Vagina (tissue), 2 donors: ENCODE measurements at places on chromosomes 5 and 9.

GRCh38 chr9:133773889-133774655 lies 35.9 kb upstream of the SARDH start:
- DNase-seq: no peak

DNA sequence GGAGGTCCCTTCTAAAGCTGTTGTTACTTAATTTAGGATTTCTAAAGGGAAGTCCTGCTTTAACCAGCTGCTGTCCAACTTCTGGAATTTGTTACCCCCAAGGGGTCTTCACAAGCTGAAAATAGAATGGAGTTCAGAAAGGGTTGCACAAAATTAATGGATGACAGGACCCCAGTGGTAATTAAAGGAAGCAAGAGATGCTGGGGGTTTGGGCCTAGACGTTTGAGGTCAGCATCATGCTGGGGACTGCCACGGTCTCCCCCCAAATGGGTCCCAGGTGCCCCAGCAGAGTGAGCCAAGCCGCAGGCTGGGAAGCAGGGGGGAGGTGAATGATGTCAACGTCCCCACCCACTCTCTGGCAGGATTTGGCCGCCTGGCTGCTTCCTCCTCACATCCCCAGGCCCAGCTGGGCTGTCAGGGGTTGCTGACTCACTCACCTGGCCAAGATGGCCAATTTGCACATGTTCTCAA lies 97.5 kb upstream of the ARAP3 start:
- no peak for DNase-seq

DNA sequence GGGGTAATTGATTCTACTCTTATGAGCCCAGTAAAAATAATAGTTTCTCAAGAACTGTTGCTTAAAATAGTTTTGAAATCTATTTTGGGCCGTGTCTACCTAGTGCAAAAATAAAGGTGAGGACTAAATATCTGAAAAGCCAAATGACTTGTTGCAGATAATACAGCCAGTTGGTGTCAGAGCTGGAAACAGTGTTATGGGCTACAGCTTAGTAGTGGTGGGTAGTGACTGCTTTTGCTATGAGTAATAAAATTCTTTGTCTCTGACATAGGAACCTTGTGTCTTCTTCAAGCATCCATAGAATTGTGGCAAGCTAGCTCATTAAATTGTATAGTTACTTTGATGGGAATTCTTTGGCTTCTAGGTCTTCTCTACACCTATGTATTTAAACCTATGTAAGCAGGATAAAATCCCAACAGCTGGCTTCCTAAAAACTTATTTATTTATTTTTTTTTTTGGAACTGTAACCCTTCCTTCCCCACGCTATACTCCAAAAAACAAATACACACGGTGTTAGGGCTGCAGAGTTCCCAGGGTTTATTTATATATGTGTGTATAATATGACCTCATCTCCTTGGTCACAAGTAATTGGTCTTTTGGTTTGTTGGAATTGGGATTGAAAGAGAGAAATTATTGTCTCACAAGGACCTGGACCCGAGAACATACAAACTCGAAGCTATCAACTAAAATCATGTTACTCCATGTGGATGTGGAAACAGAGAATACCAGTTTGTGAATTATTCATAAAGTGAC lies 138.0 kb downstream of the NUDT12 start:
- no peak for DNase-seq

GRCh38 chr5:17080361-17080760 lies 137.1 kb upstream of the BASP1 start:
- no peak for DNase-seq

- DNase-seq: no peak
These were observed 22.7 kb downstream of the WHRN start for GRCh38 chr9:114482593-114482992.

DNA sequence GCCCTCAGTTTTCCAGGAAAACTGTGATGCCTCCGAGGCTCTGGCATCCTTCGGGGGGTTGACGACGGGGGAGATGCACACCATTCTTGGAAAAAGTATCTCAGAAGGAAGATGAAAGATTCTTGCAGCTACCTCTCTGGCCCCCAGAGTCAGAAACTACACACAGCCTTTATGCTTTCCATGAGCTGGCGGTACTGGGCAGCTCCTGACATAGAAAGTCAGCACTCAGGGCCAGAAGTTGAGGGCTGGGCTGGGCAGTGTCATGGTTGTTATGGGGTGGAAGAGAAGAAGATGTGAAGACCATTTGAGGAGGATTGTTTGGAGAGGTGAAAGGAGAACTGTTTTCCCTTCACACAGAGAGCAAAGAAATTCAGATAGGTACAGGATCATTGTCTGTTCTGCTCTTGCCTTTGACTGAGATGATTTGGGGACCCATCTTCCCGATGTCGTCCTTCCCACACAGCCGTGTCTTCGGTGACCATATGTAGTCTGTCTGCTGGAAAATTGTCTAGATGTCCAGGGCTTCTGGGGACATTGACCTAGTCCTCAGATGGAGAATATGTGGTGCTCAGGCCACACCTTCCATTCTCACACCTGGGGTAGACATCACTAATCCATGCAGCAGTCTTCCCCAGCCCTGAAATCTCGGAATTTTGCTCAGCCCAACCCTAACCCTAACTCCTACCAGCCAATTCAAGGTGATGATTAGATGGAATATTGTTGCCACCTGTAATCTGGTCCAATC lies 237.1 kb downstream of the CACNA1B start:
- DNase-seq: peak; percentile 47

DNA sequence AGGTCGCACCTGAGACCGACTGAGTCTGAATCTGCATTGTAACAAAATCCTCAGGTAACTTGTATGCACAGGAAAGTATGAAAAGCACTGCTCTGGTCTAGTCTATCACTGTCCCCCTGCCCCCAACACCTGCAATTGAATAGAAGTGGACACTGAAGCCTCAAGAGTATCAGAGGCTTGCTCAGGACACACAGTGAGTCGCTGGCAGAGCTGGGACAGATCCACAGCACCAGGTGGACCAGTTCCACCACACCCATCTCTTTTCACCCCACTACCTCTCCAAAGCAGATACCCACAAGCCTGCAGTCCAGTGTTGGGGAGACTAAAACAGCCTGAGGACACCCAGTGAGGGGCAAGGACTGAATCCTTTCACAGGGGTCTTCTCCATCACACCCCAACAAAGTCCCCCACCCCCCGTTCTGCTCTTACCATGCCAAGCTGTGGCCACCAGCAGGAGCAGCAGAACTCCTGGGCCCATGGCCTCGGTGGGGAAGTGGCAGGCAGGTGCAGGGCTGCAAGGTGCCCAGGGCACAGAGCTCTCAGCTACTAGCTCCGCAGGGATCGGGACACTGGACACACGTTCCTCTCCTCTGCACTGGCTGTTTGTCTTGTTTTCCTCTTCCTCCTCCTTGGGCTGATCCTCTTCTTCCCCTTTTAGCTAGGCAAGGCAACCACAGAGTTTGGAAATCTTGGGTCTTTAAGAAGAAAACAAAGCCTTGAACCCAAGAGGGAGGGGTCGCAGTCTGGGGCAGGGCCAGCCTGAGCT lies at the start of gene CSF1R:
CSF1R (minus strand) TSS at position 605 of the 766 bp plus-strand sequence; CDS start at position 478, 127 bp downstream.
- peak; percentile 70 for DNase-seq

GRCh38 chr5:109063223-109063622 lies 315.5 kb downstream of the FER start:
- no peak for DNase-seq

GRCh38 chr5:172078726-172079345 lies 72.4 kb upstream of the FBXW11 start:
- DNase-seq: no peak

GRCh38 chr5:145948921-145949320 lies 12.5 kb downstream of the SH3RF2 start:
- DNase-seq: no peak

GRCh38 chr9:84990416-84990815 lies 320.9 kb downstream of the NTRK2 start:
- DNase-seq: no peak

DNA sequence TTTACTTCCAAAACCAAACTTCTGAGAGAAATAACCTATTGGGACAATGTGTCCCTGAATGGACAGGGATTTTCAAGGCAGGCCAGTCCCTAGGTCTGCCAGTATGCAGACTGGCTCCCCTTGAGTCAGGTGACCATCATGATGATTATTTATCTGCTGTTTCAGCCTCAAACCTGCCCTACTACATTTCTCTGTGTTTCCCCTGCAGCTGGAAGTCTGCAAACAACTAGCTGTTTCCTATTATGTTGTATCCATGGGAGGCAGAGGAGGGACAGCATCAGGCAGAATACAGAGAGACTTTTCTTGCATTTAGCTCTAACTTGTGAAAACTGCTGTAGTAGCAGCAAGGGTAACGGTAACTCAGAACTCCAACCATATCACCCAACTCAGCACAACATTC lies 36.2 kb upstream of the IFNK start:
- no peak for DNase-seq

DNA sequence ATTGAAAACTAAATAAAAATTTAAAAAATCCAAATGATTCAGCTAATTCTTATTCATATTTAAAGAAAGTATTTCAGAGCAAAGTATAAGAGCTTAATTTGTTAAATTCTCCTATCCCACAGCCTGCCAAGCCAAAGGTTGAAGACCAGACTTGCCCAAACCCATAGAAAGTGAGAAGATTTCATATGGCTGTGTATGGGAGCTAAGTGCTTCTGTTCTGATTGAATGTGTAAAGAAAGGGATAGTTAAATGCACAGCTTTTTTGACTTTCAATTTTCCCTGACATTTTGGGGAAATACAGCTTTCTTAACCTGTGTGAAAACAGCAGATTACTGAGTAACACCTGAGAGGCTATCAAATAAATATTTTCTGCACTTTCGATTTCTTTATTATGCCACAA lies 125.0 kb upstream of the MTAP start:
- no peak for DNase-seq

GRCh38 chr9:95023217-95024003 lies 294.1 kb downstream of the FANCC start:
- no peak for DNase-seq

DNA sequence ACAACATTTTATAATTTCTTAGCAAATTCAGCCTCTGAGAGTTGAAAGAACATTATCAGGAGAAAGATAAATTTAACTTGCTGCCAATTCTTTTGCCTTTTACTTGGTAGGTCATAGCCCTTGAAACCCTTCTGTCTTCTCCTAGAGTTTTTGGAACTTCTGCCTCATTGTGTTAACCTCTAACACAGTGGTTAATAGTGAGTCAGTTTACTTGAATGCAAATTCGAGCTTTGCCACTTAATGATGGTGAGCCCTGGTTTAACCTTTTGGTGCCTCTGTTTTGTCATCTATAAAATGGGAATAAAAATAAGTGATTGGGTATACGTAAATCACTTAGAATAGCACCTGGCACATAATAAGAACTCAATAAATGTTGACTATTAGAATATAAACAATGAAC lies 1.8 kb upstream of the INIP start:
- no peak for DNase-seq

DNA sequence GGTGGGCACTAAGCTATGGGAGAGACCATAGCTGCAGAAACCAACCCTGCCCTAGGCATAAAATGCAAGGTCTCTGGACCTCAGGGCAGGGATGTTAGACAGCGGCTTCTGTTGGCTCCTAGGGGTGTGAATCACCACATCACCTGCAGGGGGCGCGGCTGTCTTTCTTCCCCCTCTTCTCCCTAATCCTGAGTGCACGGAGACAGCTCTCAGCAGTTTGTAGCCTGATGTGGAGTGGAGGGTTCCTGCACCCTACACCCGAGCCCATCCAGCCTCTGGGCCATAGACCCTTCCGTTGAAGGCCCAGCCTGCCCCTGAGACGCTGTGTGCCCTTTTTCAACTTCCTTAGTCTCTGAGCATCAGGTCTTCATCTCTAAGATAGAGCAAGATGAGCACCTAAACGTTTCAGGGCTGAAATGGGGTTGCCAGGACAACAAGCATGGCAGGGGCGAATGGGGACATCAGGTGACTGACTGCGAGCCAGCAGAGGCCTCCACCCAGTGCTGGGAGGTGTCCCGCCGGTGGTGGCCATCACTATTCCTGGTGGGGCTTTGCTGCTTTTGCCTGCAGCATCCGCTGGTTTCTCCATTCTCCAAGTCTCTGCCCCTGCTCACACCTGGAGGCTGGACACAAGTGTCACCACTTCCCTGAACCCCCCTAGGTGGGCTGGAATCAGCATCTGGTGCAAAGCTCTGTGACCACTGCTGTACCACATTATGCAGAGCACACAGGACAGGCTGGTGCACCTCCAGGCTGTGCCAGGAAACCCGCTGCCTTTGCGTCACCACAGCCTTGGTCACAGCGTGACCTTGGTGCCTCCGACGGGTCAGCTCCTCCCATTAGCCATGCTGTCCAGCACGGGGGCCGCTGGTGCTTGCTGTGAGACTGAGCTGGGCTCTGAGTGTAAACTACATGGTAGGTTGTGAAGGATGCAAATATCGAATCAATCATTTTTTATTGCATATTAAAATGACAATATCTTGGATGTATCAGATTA lies 2.5 kb upstream of the SEC16A start:
- no peak for DNase-seq

DNA sequence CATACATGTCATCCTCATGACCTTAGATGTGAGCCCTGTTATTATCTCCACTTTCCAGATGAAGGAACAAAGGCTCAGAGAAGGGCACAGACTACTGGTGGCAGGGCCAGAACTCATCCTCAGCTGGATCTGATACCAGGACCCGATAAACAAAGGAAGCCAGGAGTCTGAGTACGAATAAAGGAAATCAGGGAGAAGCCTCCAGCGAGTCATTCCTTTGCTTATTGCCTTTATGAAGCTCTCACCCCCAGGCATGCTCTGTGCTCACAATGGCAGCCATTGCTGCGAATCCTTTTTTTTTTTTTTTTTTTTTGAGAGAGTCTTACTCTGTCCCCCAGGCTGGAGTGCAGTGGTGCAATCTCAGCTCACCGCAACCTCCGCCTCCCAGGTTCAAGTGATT lies 130.1 kb downstream of the GAPVD1 start:
- no peak for DNase-seq

- DNase-seq: no peak
These were observed 442.5 kb upstream of the COX7C start for GRCh38 chr5:86175224-86175623.

- DNase-seq: no peak
These were observed 195.3 kb upstream of the RFX3 start for GRCh38 chr9:3721096-3721495.

DNA sequence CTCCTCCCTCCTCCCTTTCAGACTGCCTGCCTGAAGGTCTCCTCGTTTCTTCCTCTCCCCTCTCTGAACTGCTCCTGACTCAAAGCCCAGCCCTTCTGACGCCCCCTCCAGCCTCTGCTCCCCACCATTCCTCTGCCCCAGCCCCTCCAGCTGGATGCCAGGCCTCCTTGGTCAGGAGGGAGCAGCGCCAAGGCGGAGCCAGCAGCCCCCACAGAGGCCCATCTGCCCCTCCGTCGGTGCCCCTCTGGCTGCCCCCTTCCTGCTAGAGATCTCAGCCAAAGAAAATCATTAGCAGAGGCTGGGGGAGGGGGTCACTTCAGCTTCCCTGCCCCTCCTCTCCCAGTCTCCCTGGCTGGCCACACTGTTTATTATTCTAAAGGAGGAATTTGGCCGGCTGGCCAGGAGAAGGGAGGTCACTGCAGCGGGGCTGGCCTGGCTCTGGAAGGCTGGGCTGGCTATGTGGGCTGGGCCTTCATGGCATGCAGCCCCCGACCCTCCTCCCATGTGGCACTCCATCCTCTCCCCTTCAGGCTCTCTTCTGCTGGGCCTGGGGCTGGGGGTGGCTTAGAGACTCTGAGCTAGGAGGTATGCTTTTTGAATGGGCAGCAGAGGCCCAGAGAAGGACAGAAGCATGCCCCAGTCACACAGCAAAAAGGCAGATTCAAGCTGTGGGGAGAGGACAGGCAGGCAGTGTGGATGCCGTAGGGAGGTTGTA lies 16.9 kb downstream of the PDGFRB start:
- DNase-seq: no peak
